ENCODE measurements at places on chromosomes 7 and 10. TPM values are rescaled to one million over a fixed set of nuclear protein-coding genes. Genes with fewer than 3 reads are reported as not detected.

- H3K27me3 ChIP-seq: no peaks in the 10 kb centered on the region
- H3K4me1 ChIP-seq: peaks cover 4% of the 10 kb centered on the region
- H3K4me3 ChIP-seq: no peak overlapping the region
- DNase-seq: no peak
These were observed 29.4 kb upstream of the PCGF5 start for GRCh38 chr10:91190876-91191583.

The ASAH2 gene
- 0.85 TPM for polyA plus RNA-seq

The ALOX5 gene
- polyA plus RNA-seq: 0.16 TPM

DNA sequence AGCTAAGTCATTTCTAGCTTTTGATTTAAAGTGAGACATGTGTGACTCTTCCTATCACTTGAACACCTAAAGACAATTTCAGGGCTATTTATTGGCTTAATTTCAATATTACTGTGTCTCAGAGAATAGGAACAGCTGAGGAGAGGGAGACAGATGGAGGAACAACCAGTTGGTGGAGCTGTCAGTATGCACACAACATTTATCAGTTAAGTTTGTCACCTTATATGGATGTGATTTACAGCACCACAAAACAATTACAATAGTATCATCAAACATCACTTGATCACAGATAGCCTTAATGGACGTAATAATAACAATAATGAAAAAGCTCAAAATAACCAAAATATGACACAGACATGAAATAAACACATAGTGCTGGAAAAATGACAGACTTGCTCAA is 129.6 kb downstream of the NPSR1 start:
- H3K27me3 ChIP-seq: peaks cover 3% of the 10 kb centered on the region
- H3K4me3 ChIP-seq: no peak overlapping the region
- H3K27ac ChIP-seq: no peak overlapping the region
- no peaks in the 10 kb centered on the region for H3K4me1 ChIP-seq
- H3K36me3 ChIP-seq: no peaks in the 10 kb centered on the region

The GIMAP4 gene
- polyA plus RNA-seq: 560 TPM

- no peaks in the 10 kb centered on the region for H3K4me1 ChIP-seq
- peaks cover 2% of the 10 kb centered on the region for H3K27me3 ChIP-seq
- no peaks in the 10 kb centered on the region for H3K36me3 ChIP-seq
- no peak for DNase-seq
- no peak overlapping the region for H3K27ac ChIP-seq
- no peak overlapping the region for H3K4me3 ChIP-seq
These were observed 110.4 kb downstream of the TCF7L2 start for GRCh38 chr10:113060201-113061053.

- DNase-seq: no peak
- H3K27ac ChIP-seq: no peak overlapping the region
- H3K36me3 ChIP-seq: no peaks in the 10 kb centered on the region
- H3K27me3 ChIP-seq: no peaks in the 10 kb centered on the region
These were observed 274.5 kb downstream of the INHBA start for GRCh38 chr7:41428381-41428780.

DNA sequence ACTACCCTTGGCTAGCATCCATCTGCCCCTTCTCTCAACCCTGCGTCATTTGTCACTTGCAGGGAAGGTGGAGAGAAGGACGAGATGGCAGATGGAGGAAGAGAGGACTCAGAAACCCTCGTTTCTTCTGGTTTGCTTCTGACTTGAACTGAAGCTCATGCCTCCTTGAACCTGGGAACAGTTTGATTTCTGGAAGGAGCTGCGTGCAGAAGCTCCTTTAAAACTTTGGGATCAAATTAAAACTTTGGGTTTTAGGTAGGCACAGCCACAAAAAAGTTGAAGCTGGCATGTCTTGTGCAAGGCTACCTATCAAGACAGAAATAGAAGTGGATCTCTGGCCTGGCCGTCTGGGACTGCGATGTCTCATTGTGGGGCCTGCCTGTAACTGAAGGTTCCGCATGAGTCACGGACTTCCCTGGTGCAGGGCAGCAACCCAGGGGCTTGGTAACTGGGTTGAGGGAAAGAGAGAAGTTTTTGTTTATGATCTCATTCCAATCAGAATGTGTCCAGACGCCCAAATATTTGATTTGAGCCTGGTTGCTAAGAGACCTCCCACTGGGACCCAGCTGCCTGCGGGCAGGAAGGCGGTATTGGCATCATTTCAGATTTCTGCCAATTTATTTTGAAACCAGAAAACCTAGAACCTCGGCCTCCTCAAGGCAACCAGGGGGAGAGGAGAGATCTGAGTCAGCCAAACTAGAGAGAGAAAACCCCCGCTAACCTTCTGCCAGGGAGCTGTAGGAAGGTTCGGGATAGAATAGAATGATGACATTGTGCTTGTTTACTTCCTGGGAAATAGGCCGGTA is 15.8 kb upstream of the CAMK1D start:
- no peaks in the 10 kb centered on the region for H3K4me1 ChIP-seq
- no peak overlapping the region for H3K4me3 ChIP-seq
- no peaks in the 10 kb centered on the region for H3K27me3 ChIP-seq
- no peak for DNase-seq

The C10orf62 gene
- polyA plus RNA-seq: not detected

- peak overlapping the region; percentile 79 for H3K4me3 ChIP-seq
- H3K27me3 ChIP-seq: no peaks in the 10 kb centered on the region
These were observed 36.6 kb downstream of the PRKCQ start for GRCh38 chr10:6543431-6544005.

The CFAP69 gene
- polyA plus RNA-seq: not detected

The ANXA11 gene
- 289 TPM for polyA plus RNA-seq

The SH2D4B gene
- polyA plus RNA-seq: not detected
